ENCODE measurements at places on chromosomes 12 and 14.
A peak's percentile ranks its signal among the peaks of the same experiment; 100 is the strongest.

DNA sequence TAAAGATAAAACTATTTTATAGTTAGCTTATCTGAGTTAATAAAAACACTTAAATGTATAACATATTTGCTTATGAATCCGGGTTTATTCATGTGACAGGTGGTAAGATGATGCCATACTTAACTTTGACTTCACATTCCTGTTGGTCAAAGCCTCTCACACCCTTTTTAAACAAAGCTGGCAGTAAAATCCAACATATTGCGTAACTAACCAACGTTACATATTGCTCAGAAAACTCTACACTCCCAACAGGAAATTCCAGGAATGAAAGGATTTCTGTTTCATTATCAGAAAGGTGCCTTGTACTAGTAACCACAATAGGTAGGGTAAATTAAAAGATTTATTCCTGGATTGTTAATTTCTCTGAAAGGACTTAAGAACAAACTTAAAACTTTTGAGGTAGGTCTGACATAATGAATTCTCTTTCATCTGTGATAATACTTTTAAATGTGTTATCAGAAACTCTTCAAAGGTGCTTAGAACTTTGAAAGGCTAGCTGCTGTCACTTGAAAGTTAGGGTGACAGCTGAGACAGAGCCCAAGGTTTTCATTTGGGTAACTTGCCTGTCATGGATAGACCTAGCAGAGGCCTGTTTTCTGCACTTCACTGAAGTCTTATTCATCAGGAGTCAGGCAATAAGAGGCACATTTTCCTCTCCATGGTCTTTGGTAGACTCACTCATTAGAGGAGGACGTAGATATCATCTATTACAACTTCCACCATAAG, 23.8 kb upstream of the CATSPERB start:
- DNase-seq: no peak

DNA sequence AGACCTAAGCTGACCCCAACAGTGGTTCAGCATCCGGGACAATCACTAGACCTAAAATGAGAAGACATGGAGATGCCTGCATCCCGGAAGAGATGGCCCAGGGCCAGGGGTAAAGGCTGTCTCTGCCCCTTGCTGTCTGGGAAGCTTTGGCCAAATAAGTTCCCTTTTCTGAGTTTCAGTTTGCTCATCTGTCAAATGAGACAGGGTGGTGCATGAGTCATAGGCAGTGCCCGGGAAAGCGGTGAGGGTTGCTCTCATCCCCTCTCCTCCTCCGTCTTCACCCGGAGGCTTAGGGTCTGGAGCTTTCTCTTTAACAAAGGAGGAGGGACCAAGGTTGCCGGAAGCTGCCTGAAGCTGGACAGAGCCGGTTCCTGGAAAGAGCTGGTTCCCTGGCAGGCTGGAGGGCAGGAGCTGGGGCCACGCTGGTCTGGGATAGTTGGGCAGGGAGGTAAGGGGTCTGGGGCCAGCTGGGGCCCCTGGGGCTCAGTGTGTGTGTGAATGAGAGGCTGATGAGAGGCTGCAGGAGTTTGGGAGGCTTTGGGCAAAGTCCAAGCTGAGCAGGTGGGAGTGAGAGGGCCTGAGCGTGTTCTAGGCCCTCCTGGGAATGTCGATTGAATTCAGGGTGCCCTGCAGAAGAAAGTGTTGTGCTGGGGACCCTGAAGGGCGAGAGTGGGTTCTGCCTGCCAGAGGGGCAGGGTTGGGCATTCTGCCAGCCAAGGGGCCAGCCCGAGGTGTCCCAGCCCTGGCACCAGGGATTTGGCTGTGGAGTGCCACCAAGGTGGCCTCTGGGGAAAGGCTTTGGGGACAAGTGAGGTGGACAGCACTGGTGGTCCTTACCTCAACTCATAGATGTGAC, at the start of gene SDSL:
Gene SDSL (plus strand): TSS at position 351 of the 856 bp plus-strand sequence. CDS start 5,603 bp downstream, outside the sequence.
- no peak for DNase-seq

DNA sequence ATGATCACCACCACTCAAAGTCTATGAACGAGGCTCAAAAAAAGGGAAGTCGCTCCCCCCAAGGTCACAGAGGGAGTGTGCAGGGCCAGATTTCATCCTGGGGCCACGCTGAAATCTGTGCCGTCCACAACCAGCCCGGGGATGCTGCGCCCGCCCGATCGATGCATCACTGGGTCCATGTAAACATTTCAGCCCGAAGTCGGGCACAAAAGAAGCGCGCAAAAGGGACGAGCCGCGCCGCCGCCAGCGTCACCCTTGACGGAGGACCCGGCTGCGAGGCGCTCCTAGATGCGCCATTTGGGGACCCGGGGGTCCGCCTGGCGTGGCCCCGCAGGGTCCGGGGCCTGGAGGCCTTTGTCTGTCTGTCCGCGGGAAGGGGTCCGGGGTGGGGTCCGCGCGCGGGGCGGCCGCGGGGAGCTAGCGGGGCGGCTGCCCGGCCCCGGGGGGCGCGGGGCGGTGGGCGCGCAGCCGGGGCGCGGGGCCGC, 503 bp downstream of the FBXO21 start:
- DNase-seq: peak; percentile 19

- DNase-seq: no peak
Observed at GRCh38 chr14:72615451-72616121, 278.3 kb downstream of the DPF3 start.

GRCh38 chr12:120630104-120630892, 10.1 kb upstream of the CABP1 start:
- no peak for DNase-seq

GRCh38 chr12:130617219-130617618, 98.9 kb downstream of the RIMBP2 start:
- no peak for DNase-seq

DNA sequence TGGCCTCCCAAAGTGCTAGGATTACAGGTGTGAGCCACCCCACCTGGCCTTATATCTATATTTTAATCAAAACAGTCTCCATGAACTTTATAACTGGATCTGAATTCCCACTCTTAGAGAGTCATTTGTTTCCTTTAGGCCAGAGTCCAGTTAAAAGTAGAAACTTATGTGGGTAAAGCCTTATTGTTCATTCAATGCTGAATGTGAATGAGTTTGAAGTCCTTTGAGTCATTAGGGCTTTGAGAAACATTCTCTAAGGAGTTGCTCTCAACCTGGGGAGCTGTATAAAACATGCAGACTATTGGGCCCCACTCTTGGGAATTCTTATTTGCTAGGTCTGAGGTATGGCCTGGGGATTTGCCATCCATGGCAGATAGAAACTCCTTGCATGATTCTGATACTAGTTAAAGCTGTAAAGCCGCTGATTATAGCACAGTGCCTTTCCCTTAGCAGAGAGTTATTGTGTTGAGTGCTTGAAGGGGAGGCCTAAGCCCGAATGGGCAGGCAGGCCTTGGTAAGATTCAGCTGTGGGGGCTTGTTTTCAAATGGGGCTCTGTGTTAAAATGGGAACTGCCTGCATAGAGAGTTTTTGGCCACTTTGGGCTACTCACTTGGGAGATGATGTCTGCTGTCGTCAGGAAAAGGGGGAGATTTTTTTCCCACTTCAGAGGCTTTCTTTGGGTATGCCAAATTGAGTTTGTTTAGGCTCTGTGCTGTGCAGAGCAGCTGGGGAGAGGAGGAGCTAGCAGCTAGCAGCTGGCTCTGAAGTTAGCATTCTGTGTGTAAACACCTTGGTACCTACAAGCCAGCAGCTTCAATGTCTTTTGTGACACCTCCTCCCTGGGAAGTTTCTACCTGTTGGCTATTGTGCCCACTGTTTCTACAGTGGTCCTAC, 117.5 kb downstream of the DACT1 start:
- DNase-seq: no peak

DNA sequence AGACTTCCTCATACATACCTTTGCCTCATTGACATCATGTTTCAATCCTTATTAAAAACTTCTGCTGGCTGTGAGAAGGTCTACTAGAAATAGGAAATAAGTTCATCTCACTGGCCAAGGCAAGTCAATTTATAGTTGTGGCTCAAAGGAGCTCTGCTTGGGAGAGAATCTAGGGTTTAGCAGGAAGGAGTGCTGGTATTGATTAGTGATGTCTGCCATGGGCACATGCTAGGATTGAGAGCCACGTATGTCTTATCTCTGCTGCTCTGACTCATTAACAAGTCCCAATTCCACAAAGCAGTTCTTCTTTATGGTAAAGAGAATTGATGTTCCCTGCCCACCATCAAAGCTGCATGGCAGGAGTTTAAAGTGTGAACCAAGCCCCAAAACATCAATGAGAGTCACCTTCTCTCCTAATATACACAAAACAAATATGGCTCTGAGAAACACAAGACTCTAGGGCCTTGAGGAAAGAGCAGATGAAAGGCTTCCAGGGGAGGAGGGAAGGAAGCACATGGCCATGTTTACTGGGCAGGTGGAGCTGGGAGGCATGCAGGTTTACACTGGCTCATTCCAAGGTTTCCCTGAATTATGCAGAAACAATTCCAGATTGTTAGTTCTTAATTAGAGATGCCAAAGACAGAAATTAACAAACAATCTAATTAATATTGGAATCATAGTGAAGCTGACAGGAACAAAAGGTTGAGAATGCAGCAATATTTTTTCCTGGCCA, 931.9 kb upstream of the TMEM132C start:
- DNase-seq: no peak

DNA sequence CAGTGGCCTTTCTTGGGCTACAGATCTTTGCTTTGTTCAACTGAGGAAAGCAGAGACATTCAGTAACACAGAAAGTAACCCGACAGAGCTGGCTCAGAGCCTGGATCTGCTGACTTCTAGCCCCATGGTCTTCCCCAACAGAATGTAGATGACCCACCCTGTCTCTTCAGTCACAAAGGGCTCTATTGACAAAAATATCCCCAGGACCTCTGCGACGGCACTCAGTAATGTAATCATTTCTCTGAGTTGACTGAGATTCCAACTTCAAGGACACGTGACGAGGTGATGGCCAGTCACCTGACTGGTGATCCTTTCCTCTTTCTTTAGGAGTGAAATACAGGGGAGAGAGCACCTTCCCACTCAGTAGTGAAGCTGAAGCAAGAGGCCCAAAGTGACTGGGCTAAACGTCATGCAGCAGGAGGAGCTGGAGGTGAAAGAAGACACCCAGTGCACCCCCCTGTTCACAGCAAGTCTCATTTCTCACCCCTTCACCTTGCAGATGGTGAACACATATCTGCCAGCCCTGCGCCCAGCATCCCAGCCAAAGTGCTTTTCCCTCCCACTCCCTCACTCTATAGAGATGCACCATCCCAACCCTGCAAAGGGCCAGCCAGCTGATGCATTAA, 179.2 kb upstream of the EGLN3 start:
- DNase-seq: no peak

- DNase-seq: no peak
Observed at GRCh38 chr14:77000340-77001270, 27.9 kb downstream of the IRF2BPL start.

- DNase-seq: no peak
Observed at GRCh38 chr12:104691721-104692556, 235.2 kb downstream of the CHST11 start.

DNA sequence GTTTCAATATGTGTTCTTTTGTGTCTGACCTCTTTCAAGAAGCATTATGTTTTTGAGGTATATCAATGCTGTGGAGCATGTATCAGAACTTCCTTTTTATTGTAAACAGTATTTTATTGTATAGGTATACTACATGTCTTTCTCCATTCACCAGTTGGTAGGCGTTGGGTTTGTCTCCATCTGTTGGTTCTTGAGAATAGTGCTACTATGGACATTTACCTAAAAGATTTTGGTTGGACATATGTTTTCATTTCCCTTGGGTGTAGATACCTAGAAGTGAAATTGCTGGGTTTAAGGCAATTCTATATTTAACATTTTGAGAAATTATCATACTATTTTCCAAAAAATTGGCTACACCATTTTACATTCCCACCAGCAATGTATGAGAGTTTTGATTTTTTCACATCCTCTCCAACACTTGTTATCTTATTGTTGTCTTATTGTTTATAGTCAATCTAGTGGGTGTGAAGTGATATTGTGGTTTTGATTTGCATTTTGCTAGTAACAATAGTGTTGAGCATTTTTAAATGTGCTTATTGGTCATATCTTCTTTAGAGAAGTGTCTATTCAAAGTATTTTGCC, 409.2 kb downstream of the IPO8 start:
- no peak for DNase-seq
